ENCODE measurements at places on chromosomes 7 and 10.

DNA sequence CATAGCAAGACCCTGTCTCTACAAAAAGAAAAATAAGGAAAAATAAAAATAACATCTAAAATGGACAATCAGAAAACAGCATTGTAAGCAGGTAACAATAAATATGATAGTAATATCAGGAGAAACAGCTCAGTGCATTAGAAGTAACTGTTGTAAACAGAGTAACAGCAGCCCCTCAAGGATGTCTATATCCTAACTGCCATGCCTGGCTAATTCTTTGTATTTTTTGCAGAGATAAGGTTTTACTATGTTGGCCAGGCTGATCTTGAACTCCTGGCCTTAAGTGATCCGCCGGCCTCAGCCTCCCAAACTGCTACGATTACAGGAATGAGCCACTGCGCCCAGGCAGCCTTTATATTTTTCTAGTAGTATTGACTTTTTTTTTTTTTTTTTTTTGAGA is 7.5 kb downstream of the SORBS1 start:
- no peak for DNase-seq

DNA sequence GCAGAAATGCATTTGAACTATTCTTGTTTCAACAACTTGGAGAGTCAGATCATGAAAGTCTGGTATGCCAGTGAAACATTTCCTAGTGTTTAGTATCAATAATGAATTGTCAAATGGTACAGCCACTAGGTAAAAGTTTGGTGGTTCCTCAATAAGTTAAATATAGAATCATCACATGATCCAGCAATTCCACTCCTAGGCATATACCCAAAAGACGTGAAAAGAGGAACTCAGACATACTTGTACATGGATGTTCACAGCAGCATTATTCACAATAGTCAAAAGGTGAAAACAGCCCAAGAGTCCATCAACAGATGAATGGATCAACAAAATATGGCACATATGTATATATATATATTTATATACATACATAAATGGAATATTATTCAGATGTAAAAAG is 67.0 kb upstream of the HPS1 start:
- DNase-seq, result no peak

GRCh38 chr10:102102421-102102820 is 17.7 kb downstream of the LDB1 start:
- no peak for DNase-seq

DNA sequence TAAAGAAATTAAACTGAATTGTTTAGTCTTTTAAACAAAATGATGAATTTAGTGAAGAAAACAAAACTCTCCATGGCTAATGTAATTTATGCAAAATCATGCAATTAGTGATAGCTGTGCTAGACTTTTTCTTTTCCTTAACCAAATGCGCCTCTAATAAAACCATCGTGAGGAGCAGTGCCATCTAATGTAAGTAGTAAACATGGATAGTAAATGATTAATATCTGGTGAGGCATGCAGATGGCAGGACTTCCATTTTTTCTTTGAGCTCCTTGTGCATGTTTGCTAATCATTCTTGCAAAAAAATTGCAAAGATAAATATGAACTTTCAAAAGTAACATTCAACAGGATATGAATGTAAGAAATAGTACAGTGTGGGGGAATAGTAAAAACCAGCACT is 2.3 kb downstream of the INSYN2A start:
- no peak for DNase-seq

DNA sequence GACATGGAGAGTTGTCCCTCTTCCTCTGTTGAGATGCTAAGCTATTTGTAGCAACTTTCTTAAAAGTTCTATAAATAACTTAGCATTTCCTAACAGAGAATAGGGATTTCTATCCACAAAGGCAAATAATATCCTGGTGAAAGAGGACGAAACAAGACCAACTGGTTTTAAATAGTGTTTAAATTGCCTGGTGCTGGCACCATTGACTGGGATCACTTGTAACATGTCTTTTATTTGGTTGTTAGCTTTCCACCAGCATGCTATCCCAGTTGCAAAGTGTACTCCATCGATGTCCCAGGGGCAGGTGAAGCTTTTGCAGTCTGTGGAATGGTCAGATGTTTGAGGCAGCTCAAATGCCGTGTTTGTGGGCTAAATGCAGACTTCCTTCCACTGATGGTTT is 3.7 kb downstream of the SUFU start:
- no peak for DNase-seq

GRCh38 chr7:47355684-47356083 is 226.2 kb downstream of the TNS3 start:
- no peak for DNase-seq

DNA sequence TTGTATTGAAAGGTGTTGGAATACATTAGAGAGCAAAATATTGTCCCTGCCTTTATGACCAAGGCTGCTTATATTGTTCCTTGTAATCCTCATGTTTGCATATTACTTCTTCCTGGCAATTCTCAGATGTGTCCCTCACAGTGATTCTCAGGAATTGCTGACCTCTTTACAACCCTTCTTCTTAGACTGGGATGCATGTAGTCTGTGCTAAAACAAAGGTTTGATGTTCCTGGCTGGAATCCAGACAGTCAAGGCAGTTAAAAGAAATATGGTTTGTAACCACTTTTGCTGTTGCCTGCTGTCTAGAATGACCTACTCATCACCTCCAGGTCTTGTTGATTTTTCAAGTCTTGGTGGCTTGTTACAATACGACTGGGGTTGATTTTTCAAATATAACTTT is 367.6 kb downstream of the HGF start:
- no peak for DNase-seq

- DNase-seq, result no peak
These were observed 44.3 kb upstream of the CABCOCO1 start for GRCh38 chr10:61618388-61618961.

DNA sequence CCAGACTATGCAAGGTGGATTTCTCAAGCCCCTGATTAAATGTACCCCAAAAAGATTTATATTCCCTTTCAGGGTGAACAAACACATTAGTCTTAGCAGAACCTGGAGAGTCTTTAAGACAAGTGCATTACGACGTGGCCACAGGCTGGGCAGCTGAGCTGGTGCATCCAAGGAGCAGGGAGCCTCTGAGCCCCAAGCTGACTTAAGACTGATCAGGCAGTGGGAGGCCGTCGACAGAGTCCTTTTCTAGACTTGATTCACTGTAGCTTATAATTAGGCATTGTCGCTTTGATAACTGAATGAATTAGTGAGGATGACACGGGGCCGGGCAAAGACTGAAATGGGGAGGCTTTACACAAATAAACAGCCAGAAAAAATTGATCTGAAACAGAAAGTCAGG is 353.2 kb downstream of the GPAM start:
- no peak for DNase-seq

DNA sequence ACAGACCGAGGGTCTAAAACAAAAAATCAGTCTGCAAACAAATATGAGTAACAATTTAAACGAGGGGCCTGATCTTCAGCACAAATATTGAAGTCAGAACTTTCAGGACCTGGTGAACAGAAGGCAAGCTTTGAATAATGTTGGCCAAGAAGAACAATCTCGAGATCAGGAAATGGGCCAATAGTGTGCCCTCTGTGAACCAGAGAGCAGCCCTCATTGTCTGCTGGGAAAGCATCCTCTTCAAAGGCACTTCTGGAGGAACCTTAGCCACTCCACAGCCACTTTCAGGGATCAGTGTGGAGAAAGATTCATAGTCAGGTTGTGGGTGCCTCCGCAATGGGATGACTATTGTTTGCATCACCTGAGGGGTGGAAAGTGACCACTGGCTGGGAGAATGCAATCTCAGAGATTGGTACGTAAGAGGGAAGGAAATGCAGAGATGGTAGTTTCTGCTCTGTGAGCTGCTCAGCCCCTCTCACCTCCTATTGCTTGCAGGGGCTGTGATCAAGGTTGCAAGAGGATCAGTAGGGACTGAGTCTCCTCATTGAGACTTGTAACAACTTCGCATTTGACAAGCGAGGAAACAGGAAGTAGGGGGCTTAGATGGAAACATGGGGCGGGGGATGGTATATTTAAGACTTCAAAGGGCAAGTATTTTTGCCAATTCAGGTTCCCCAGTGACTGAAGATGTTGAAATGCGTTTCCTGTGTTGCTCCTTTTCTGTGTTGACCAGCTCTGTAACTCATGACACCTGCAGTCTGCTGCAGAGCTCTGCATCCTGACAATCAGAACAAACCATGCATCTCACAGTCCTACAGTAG is 28.4 kb upstream of the IFRD1 start:
- DNase-seq, result no peak

- no peak for DNase-seq
These were observed 249.5 kb upstream of the SORCS1 start for GRCh38 chr10:107413971-107414370.

- DNase-seq, result no peak
These were observed 108.2 kb downstream of the INPP5A start for GRCh38 chr10:132645630-132646442.

- DNase-seq, result no peak
These were observed 346.6 kb downstream of the PTEN start for GRCh38 chr10:88209837-88210561.

DNA sequence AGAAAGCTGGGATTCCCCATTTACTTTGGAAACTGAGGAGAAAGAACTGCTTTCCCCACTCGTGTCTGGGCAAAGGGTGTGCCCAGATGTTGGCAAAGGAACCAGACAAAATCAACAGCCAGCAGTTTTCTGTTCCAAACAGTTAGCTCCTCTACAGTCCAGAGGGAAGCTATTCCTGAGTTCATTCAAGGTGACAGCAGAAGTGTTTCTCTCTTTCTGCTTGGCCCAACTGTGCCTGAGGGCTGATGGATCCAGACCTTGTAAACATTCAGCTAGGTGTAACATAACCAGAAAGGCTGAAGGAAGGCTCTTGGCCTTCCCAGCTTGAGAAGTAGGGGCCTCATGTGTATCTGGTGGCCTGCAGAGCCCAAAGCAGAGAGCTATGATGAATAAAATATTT is 7.0 kb upstream of the ALDH18A1 start:
- no peak for DNase-seq

GRCh38 chr7:155999631-156000489 is 187.6 kb upstream of the SHH start:
- no peak for DNase-seq

- DNase-seq, result no peak
These were observed 674 bp downstream of the AMZ1 start for GRCh38 chr7:2688409-2689342.

DNA sequence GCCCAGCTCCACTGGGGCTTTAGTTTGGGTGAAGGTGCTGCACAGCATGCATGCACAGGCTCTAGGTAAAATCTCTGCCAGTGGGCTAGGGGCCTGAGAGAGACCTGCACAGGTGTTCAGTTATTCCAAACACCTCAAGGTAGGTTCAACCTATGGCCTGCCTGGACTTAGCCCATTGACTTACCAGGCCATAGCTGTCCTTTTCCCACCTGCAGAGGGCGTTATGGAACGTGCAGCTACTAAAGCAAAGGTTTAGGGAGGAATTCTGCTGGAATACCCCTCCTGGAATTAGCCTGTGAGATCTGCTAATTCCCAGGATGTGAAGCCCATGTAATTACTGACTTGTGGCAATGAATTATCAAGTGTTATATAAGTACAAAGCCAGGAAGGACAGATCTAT is 3.6 kb downstream of the VWC2 start:
- no peak for DNase-seq

- DNase-seq, result no peak
These were observed 176.6 kb upstream of the TNS3 start for GRCh38 chr7:47758546-47758945.

DNA sequence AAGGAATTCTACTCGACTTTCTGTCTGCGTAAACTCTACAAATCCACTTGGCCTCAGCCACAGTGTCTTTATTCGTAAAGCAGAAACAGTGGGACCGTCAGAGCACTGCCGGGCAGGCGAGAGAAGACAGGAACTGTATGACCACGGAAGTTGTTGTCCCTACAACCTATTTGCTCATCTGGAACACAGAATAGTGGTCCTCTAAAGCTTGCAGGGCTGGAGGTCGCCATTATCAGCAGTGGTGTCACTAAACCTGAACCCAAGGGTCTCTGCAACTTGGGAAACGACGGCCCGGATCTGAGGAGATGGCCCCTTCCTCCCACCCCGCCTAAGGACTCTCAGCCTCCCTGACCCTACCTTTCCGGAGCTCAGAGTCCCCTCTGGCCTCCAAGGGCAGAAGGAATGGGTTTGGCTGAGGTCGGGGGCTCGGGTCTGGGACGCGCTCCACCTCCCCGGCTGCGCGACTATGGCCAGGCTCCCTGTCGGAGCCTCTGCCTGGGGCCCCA is 442 bp downstream of the STYXL1 start:
- DNase-seq, result peak; percentile 23

DNA sequence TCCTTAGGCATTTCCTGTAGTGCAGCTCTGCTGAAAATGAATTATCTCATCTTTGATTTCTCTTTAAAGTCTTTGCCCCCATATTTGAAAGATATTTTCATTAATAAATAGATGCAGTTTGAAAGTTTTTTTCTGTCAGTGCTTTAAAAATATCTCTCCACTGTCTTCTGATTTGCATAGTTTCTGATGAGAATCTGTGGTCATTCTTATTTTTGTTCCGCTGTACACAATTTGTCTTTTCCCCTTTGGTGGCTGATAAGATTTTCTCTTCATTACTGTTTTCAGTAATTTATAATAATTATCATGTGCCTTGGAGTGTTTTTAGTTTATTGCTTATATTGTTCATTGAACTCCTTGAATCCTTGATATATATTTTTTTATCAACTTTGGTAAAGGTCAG is 7.0 kb upstream of the GHRHR start:
- DNase-seq, result no peak

- DNase-seq, result no peak
These were observed 83.9 kb upstream of the SMIM30 start for GRCh38 chr7:113202284-113202683.

DNA sequence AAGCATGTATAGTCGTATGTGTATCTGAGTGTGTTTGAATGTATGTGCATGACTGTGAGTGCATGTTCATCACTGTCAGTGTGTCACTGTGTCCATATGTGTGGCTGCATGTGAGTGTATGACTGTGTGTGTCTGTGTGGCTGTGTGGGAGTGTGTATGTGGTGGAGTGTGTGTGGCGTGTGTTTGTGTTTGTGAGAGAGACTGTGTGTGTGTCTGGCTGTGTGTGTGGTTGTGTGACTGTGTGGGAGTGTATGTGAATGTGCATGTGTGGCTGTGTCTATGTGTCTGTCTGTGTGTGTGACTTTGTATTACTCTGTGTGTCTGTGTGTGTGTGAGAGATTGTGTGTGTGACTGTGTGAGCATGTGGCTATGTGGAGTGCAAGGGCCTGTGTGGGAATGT is 502.4 kb downstream of the DNAJB6 start:
- no peak for DNase-seq

DNA sequence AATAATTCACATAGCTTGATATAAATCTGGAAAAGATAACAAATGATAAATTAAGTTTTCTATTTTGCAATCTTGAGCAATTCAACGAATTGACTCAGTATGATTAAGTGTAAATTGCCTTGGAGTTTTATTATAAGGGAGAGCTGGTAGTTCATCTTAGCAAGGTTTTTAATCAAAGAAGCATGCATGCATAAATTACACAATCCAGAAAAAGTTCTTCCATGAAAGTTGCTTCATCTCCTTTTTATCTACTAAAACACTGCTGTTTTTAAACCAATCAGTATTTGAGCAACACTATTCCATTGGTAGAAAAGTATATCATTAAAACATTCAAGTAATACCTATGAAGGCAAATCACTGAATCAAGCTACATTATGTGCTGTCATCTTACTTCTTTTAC is 47.6 kb downstream of the POT1 start:
- DNase-seq, result no peak

All from CD4-positive, alpha-beta T cell treated with Interleukin-17A for 1 hour (primary cell).